Hematopoietic multipotent progenitor cell treated with erythropoietin and hydrocortisone succinate and interleukin-3 and kit ligand, for 17 days (in vitro differentiated cells): ENCODE measurements at places on chromosomes 7 and 10.

DNA sequence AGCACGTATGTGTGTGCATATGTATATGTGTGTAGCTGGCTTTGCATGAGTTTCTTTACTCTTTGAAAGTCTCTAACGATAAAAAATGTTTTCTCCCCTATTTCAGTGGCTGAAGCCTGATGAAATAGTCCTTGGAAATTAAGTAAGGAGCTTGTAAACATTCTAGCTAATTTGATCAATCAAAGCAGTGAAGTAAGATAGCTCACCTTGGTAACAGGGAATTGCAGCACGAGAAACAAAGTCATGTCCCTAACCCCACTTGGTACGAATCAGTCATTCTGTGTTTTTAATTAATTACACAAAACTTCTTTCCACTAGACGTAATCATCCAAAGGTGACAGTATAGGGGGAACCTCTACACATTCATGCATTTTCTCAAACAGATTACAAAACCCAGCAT lies 41.5 kb downstream of the GPR37 start:
- DNase-seq: no peak

DNA sequence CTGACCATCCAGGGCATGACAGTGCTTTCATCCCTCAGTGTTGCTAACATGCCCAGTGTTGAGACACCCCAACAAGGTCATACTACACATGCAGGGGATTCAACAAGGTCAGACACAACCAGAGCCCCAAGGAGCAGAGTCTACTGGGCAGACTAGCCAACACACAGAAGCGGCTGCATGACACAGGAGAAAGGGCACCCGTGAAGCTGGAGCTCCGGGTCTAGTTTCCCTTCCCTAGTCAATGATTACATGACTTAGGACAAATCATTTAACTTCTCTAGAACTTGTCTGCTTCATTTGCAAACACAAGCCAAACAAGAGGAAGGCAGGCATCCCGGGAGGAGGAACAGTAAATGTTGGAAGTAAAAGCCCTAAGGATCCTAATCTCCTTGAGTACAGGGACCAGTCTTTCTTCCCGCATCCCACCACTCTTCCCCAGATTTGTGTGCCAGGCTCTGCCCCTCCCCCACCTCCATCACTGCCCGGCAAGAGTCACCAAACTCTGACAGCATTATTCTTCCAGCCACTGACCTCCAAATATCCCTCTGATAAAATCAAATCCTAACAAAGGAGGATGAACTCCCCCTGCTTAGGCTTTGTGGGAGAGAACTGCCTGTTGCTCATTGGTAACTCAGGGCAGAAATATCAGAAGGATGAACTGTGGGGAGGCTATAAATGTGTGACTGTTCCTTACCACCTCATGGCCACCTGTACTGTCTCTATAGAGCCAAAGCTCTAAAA lies 104.3 kb downstream of the KCNMA1 start:
- no peak for DNase-seq

DNA sequence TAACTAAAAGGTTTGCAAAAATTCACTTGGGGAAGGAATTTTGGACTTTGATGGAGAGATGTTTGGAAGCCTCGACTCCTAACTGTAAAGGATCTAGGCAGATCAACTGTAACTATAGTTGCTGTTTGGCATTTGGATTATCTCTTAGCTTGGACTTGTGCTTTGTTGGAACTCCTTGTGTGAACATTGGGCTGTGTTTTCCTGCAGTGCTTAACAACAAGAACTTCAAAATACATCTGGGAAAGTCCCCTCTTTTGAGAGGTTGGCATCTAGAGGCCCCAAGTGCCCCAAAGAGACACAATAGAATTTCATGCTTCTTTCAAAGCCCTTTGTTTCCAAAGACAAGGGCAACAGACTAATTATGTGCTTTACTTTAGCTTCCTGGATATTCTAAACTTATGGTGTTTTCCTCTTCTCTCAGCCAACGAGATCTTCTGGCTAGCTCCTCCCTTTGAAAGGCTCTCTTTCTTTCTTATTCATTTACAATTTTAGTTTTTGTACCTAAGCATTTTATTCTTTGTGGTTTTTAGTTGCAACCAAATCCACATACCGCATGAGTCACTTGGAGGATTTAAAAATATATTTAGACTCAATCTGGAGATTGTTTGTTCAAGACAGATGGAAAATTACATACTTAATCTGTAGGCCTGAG lies 11.6 kb downstream of the ABCA13 start:
- no peak for DNase-seq

DNA sequence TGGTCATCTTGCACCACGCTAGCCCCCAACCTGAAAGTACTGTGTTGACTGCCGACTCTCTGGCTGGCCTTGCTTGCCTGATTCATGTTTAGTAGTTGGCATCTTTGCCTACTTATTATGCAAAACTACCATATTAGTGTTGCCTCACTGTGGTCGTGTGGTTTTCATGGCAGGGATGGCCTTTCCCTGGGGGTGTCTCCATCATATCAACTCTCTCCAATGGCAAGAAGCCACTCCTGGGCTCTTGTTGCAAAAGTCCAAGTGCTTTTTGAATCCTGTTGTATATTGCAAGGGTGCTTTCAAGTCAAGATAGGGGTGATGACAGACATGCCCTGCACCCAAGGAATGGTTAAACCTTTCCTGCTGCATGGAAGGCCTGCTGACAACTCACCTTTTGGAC lies 39.4 kb downstream of the ABLIM1 start:
- no peak for DNase-seq

GRCh38 chr10:75502389-75502788 lies 71.0 kb downstream of the LRMDA start:
- DNase-seq: no peak

DNA sequence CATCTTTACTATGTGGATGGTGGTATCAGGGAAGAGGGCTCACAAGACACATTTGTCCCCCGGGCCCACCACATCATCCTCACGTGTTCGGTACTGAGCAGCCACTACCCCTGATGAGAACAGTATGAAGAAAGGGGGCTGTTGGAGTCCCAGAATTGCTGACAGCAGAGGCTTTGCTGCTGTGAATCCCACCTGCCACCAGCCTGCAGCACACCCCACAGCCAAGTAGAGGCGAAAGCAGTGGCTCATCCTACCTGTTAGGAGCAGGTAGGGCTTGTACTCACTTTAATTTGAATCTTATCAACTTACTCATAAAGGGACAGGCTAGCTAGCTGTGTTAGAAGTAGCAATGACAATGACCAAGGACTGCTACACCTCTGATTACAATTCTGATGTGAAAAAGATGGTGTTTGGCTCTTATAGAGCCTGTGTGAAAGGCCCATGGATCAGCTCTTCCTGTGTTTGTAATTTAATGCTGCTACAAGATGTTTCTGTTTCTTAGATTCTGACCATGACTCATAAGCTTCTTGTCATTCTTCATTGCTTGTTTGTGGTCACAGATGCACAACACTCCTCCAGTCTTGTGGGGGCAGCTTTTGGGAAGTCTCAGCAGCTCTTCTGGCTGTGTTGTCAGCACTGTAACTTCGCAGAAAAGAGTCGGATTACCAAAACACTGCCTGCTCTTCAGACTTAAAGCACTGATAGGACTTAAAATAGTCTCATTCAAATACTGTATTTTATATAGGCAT lies 9.1 kb upstream of the CSGALNACT2 start:
- no peak for DNase-seq

DNA sequence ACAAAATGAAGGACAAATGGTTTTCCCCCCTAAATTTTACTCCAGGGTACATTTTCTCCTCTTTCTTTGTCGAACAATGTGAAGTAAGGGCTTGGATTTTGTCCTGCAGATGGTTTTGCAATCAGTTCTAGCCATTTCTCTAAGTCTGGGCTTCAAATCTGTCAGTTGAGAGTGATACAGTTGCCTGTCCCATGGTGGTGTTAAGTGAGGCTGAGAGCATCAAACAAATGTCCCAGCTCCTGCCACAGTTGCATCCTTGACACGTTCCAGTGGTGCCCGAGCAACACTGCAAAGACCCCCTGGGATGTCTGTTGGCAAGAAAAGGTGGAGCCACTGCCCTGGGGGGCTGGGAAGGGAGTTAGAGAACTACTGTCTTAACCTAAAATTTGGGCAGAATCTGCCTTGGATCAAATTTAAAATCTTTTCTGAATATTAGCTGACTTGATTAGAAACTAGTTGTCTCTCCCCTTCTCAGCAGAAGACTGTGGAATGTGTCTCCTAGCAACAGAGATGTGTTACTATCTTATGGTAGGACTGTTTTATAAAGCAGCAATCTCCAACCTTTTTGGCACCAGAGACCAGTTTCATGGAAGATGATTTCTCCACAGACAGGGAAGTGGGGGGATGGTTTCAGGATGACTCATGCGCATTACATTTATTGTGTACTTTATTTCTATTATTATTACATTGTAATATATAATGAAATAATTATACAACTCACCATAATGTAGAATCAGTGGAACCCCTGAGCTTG lies 102.0 kb upstream of the STEAP1B start:
- no peak for DNase-seq

DNA sequence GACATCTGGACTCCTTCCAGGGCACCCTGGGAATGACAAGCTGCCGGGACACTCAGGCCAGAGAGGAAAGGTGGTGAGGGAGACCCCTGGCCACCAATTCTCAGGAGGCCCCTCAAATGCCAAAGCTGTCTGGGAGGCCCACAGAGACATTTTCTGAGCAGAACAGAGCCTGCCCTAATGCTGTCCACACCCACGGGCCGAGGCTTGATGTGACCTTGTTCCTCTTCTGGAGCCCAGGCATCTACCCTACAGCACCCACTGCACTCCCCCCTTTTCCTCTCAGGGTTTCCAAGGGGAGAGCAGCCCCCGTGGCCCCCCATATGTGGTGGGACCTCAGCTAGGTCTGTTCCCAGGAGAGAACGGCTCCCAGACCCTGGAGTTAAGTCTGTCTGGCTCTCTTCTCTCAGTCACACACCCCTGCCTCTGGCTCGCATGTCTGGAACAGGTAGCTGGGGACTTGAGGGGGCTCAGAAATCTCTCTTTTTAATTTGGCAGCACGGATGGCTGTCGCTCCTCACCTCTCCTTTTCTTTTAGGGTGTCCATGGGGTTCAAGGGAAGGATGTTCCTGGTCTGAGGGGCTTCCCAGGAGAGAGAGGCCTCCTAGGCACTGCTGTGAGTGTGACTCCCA lies 16.8 kb upstream of the VOPP1 start:
- no peak for DNase-seq

DNA sequence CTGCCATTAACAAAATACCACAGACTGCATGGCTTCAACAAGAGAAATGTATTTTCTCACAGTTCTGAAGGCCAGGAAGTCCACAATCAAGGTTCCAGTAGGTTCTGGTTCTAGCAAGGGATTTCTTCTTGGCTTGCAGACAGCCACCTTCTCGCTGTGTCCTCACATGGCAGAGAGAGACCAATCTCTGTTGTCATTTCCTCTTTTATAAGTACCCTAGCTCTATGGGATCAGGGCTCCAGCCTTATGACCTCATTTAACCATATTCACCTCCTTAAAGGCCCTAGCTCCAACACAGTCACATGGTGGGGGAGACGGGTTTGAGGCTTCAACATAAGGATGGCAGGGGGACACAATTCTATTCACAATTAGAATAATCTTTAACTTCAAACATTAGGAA lies 23.6 kb downstream of the ABI1 start:
- DNase-seq: no peak

- no peak for DNase-seq
Measured at GRCh38 chr7:133746847-133747246, 380.3 kb upstream of the LRGUK start.
